ENCODE measurements at places on chromosomes 12 and 14.
A peak's percentile ranks its signal among the peaks of the same experiment; 100 is the strongest.

- DNase-seq: no peak
These were observed 22.2 kb upstream of the PLEKHG6 start for GRCh38 chr12:6288235-6288634.

DNA sequence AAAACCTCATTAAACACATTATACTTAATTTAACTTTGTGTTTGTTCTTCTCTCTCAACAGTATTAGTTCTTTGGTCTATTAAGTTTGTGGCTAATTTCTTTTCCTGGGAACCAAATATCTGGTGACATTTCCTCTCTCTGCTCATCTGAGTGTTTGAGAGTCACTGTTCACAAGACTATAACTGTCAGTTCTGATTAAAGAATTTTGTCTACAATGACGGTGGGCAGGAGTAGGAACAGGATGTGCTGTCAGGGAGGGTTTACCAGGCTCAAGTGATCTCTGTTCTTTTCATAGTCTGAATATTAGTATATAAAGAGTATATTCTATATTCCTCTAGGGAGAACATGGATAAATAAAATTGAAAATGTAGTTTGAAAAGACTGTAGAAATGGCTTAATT is 92.9 kb downstream of the ALG10B start:
- no peak for DNase-seq

DNA sequence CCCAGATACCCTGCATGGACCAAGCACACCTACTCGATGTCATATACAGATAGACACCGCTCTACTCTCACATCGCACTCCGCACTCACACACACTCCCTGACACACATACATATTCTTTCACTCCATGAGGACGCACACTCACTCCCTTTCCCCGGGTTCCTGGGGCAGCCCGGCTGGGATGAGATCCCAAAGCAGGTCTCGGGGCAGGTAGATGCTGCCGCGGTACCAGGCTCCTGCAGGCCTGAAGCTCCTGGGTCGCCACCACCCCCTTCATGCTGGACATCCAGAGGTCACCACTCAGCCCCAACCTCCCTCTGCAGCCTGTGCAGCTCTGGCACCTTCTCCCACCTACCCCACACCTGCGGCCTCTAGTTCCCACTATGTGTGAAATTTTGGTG is 2.3 kb downstream of the C1QL4 start:
- no peak for DNase-seq

- no peak for DNase-seq
These were observed 3.9 kb upstream of the TM7SF3 start for GRCh38 chr12:27018037-27018436.

DNA sequence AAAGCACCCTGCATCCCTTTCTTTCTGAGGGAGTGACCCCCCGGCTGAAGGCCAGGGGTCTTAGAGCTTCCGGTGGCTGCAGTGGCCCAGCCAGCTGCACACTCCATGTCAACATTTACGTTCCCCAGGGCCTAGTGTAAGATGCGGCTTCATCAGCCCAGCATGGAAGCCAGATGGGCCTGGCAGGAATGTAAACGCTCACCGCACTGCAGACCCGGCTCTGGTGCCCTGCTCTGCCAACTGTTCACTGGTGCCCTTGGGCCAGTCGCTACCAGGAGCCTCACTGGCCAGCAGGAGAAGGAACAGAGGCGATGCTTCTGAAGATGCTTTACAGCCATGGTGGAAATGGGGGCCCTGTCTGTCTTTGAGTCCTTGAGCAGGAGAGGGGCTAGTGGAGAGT is 8.6 kb upstream of the TMEM119 start:
- no peak for DNase-seq

GRCh38 chr12:71661977-71662530 is 1.6 kb downstream of the ZFC3H1 start:
- DNase-seq: no peak

- no peak for DNase-seq
These were observed 31.1 kb downstream of the SLC38A4 start for GRCh38 chr12:46794593-46795190.

DNA sequence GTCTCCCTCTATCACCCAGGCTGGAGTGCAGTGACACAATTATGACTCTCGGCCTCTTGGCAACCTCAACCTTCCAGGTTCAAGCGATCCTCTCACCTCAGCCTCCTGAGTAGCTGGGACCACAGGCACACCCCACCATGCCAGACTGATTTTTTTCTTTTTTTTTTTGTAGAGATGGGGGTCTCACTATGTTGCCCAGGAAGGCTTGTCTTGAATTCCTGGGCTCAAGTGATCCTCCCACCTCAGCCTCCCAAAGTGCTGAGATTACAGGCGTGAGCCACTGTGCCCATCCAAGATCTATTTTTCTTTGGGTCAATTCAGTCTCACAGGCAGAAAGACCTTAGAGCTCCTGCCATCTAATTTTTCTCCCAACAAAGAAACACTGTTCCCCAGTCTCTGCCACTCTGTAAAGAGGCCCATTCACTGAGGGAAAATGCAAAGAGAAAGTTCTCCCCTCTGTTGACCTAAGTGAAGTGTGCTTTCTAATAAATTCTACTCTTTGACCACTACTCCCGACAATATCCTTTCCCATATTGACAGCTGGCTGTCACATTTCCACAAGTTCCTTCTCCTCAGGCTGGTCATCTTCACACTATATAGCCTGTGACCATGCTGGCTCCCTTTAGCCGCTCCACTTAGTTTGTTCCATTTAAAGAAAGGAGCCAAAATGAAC is 23.3 kb downstream of the TMED8 start:
- no peak for DNase-seq

GRCh38 chr12:108232565-108232964 is 103.5 kb downstream of the WSCD2 start:
- DNase-seq: no peak

DNA sequence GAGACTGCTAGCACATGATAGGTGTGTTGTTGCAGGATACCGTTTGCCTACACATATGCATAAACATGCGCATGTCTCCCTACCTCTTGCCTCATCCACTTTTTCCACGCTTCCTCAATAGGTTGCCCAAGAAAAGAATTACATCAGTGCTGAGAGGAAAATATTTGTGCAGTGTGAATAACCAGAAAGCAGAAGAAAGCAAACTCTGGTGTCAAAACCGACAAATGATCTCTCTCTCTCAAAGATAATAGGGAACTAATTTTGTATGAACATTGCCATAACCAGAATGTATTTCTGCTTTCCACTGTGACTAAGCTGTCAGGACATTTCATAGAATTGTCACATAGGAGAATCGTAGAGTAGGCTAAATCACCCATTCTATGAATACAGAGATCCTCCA is 1.3 kb downstream of the CLEC7A start:
- DNase-seq: no peak

DNA sequence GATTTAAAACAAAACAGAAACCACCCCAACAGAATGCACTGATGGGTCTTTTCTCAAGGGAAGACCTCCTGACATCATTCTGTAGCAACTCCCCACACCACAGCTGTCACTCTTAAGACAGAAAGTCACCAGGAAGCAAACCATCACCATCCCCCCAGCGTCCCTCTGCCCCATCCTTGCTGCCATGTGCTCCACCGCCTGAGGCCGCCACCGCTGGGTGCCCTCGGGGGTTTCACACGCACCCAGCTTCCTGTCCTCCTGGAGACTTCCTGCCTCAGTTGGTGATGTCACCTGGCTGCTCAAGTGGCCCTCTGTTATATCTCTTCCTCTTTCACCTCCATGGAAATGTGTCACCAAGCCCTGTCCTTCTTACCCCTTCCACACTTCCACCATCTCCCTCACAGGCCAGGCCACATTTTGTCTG is 71.4 kb upstream of the GPR68 start:
- DNase-seq: no peak

DNA sequence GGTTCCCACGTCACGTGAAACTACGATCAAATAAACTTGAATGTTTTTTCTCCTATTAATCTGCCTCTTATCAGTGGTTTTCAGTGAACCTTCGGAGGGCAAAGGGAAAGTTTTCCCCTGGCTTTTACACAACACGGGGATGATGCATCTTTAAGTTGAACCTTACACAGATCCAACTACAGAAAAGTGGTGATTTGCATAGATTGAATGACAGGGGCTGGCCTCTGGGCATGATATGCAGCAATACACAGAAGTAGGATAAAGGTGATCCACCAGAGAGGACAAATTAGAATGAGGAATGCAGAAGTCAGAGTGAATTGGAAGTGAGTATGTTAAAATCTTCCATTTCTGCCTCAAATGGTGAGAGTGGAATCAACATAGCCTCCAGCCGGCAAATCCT is 11.6 kb downstream of the GSG1 start:
- DNase-seq: no peak

DNA sequence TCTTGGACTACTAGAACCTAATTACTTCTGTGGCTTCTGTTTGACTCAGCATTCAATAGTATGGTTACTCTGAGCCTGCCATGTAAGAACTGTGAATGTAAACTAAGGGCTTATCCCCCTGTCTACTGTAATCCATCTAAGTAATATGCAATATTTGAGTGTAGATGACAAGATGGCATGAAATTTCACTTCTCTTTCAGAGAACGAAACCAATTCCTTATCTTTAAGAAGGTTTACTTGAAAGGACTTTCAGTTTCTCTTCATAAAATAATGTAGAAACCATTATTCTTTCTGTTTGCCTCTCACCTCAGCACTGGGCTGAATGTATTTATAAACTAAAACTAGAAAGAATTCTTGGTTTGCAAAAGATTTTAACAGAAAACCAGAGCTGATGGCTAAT is 60.4 kb upstream of the ARID2 start:
- DNase-seq: no peak

- no peak for DNase-seq
These were observed 1053.6 kb downstream of the SLC6A15 start for GRCh38 chr12:83859021-83859420.

DNA sequence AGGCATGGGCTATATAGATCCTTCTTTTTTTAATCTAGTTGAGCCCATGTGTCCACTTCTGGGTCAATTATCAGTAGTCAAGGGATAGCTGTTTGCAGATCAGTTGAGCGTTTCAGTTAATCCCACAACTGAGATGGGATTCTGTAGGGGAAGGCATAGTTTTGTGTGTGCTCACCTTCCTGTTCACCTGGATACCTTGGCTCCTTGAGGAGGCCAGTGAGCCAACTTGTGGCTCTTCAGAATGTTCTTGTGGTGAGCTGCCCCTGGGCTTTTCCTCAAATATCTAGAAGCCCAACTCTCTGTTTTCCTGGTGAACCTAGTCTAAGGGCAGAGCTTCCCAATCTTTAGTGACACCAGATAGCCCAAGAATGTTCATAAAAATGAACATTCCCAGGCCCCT is 302.9 kb upstream of the TBX3 start:
- no peak for DNase-seq

GRCh38 chr14:61526405-61527312 is 168.7 kb upstream of the HIF1A start:
- DNase-seq: no peak

DNA sequence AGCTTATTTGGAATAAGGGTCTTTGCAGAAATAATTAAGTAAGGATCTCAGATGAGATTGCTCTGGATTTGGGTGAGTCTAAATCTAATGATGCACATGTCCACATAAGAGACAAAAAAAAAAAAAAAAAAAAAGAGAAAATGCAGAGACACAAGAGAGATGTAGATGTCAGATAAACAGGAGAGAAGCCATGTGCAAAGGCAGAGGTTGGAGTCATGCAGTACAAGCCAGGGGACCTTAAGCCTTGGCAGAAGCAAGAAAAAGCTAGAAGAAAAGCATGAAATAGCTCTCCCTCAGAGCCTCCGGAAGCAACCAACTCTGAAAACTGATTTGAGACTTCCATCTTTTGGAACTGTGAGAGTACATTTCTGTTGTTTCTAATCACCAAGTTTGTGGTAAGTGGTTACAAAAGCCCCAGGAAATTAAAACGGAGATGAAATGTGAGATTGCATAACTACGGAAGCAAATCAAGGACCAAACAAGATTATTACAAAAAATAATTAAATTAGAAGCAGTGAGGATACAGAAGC is 1304.0 kb upstream of the SEL1L start:
- no peak for DNase-seq

DNA sequence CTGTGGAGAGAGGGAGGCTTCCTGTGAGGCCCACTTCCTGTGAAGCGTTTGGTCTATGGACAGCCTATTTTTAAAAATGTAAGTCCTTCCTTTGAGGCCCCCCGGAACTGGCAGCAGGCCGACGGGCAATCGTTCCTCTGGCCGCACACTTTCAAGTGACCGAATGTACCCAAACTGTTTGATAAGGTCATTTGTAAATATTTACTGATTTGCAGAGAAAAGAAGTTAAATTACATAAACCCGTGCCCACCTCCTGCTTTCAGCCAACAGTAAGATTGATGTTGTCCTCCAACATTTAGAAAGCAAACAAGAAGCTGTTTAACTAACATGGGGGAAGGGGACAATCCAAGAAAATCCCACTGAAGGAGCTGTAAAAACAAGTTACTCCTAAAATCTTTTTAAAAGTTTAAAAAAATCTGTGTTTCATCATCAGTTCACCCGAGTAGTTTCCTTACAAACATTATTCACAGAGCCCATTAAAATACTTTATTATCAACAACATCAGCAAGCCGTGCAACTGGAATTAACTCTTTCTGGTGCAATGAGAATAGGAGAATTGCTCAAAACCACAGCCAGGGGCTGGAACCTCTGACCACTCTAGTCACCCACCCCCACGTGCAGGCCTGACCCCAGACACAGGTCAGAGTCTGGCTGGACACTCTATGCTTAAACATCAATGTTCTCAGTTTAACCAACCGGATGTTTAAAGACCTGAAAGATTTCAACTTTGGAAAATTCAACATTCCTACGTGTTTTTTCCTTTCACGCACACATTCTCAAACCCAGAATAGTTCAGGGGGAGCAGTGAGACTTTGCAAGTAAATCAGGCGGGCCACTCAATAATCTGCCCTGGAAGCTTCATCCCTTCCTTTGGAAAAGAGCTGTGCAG is 65.3 kb downstream of the FOXN3 start:
- no peak for DNase-seq

DNA sequence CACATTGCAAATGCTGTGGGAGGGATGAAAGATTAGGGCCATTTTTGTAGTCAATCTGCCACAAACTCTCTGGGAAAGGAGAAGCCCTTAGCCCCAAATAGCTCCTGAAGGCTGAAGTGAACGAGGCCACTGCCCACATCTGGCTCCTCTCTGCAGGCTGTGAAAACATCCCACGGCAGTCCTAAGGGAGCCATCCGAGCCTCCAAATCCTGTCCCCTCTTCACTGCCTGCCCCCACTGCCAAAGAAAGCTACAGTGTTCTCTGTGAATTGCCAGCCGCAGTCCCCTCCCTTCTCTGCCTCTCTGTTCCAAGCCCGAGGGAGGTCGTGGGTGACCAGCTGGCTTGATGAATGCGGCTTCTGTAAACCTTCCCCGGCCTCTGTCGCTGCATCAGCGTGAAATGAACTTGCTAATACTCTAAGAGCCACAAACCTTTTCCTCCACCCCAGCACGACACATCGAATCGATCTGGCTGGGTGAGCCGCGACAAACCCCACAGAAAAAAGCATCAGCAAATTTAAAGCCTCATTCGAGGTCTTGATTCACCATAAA is 180.7 kb upstream of the NRXN3 start:
- DNase-seq: no peak

GRCh38 chr12:47312808-47313426 is 233.2 kb upstream of the AMIGO2 start:
- DNase-seq: no peak

DNA sequence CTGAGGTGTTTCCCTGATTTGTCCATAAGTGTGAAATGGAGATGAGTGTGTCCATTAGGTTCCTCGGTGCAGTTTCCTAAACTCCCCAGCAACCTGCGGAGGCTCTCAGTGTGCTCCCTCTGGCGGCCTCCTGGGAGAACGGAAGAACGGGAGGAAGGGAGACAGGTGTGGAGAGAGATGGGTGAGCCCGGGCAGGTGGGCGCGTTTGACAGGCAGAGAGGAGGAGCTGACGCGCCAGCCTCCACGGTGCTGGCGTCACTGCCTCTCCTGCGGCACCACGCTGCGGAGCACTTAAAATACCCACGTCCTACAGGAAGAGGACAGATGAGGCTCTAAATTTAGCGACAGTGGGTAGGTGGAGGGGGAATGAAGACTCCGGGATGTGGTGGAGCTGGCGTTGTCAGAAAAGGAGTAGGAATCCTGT is 26.8 kb upstream of the PEX5 start:
- DNase-seq: peak; percentile 43

Data from NT2/D1 (cell line).